Bronchus fibroblast of lung (primary cell): ENCODE measurements at places on chromosomes 3 and 15. TPM values are rescaled to one million over a fixed set of nuclear protein-coding genes. Genes with fewer than 3 reads are reported as not detected.

The ZSCAN2 gene
- 12.8 and 13.2 TPM in 2 replicates for total RNA-seq

The STAC gene
- 4.3 and 5.0 TPM in 2 replicates for total RNA-seq

The NPAP1 gene
- total RNA-seq, result not detected in 2 replicates

The SPESP1 gene
- total RNA-seq, result 3.7 and 4.2 TPM in 2 replicates

The DUOXA2 gene
- total RNA-seq, result not detected in 2 replicates

The ZNF80 gene
- total RNA-seq, result not detected in 2 replicates

The MNS1 gene
- 1.8 and 3.4 TPM in 2 replicates for total RNA-seq

The ENTPD3 gene
- under 0.01 TPM in 2 replicates for total RNA-seq

The ITGA11 gene
- 0.59 and 1.0 TPM in 2 replicates for total RNA-seq

The PDCD6IP gene
- 74.1 and 116 TPM in 2 replicates for total RNA-seq

The ATP13A5 gene
- total RNA-seq, result not detected in 2 replicates

The SAMMSON gene
- total RNA-seq, result not detected in 2 replicates

The RIOX2 gene
- total RNA-seq, result 24.7 and 31.6 TPM in 2 replicates

The TNK2 gene
- 10.4 and 10.9 TPM in 2 replicates for total RNA-seq

The DPH3 gene
- total RNA-seq, result 13.3 and 16.1 TPM in 2 replicates

The CCK gene
- 2.7 and 2.9 TPM in 2 replicates for total RNA-seq

The ROPN1 gene
- not detected in 2 replicates for total RNA-seq

The TNNC1 gene
- 0.74 TPM in 1 of 2 replicates, not detected in the other for total RNA-seq

The TRH gene
- total RNA-seq, result 0.15 TPM in 1 of 2 replicates, not detected in the other

The GOLGA6L7 gene
- not detected in 2 replicates for total RNA-seq

The B3GALNT1 gene
- total RNA-seq, result 23.2 and 27.1 TPM in 2 replicates

The RASA2 gene
- total RNA-seq, result 3.4 and 5.2 TPM in 2 replicates

The DALRD3 gene
- total RNA-seq, result 59.5 and 60.0 TPM in 2 replicates

The CYP11A1 gene
- total RNA-seq, result 0.30 and 0.84 TPM in 2 replicates

The GREM1 gene
- 25.0 and 26.1 TPM in 2 replicates for total RNA-seq

The EXD1 gene
- not detected in 2 replicates for total RNA-seq

The GCNT3 gene
- total RNA-seq, result not detected in 2 replicates

The ELP6 gene
- total RNA-seq, result 40.0 and 48.6 TPM in 2 replicates

The PARP14 gene
- total RNA-seq, result 12.4 and 12.6 TPM in 2 replicates

The XCR1 gene
- total RNA-seq, result not detected in 2 replicates
